SHP77 treated with DMSO at 0.1 percent for 48 hours (cell line): ENCODE measurements at places on chromosomes 3 and 15.

GRCh38 chr15:79017953-79018352 is 72.6 kb downstream of the RASGRF1 start:
- no peak for DNase-seq

DNA sequence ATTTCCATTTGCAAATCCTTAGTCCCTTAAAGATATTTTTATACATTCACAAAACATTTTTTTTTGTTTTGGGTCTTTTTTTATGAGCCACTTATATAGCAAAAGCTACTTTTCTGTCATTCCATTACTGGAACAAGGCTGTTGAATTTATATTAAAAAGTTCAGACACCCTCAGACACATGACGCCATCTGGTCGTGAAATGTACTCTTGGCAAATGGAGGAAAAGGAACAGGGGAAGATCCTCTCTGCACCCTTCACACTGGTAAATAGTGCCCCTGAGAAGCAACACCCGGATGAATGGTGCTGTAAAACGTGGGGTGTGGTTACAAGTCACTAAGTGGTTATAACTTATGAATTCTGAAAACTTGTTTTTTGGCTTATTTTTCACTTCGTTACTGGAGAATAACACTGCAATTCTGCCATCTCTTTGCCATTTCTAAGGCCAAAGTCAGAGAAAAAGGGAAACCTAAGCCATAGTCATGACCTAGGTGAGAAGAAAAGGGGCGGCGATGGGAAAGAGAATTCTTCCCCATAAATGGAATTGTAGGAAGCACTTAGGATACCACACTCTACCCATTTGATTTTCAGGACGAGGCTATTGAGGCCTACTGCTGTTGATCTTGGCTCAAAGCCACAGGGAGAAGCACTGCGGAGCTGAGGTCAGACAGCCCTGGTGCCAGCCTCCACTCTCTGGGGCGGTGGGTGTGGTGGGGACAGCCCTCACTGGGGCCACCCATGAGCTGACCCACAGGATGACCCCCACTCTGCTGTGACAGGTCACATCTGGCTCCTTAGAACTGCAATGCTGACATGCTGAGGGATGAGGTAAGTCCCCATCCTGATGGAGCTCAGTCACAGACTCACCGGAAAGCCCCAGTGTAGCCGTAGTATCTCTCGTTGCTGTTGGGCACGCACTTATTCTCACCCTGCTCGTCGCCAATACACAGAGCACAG is 21.9 kb downstream of the LTF start:
- DNase-seq = no peak

GRCh38 chr15:39494462-39494861 is 86.4 kb upstream of the THBS1 start:
- no peak for DNase-seq

DNA sequence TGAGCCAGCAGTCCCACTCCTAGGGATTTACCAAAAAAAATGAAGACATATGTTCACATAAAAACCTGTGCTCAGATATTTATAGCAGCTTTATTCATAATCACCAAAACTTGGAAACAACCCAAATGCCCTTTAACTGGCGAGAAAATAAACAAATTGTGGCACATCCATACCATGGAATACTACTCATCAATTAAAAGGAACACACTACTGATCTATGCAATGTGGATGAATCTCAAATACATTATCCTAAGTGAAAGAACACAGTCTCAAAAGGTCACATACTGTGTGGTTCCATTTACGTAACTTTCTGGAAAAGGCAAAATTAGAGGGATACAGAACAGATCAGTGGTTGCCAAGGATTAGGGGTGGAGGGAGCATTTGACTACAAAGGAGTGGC is 394.5 kb downstream of the SHQ1 start:
- DNase-seq = no peak

- DNase-seq = no peak
These were observed 206.0 kb downstream of the THRB start for GRCh38 chr3:24288496-24289236.

GRCh38 chr15:32007355-32007960 is 22.9 kb upstream of the CHRNA7 start:
- DNase-seq = no peak
